ENCODE measurements at places on chromosomes 7 and 10.
A peak's percentile ranks its signal among the peaks of the same experiment; 100 is the strongest.

DNA sequence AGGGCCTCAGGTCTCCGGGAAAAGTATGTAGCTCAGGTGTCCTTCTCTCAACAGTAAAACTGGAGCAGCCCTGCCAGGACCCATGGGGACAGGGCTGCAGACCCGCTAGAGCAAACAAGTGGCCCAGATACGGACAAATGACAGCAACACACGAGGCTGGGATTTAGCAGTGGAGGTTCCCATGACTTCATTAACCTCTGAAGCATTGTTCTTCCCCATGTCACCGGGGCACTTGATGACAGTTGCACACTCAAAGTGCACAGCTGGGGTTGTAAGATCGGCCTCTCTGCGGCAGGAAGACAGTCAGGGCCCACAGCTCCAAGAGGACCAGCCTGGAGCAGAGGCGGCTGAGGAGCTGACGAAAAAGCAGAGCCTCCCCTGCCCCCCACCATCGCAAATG is 12.5 kb upstream of the PODXL start:
- no peak for DNase-seq

DNA sequence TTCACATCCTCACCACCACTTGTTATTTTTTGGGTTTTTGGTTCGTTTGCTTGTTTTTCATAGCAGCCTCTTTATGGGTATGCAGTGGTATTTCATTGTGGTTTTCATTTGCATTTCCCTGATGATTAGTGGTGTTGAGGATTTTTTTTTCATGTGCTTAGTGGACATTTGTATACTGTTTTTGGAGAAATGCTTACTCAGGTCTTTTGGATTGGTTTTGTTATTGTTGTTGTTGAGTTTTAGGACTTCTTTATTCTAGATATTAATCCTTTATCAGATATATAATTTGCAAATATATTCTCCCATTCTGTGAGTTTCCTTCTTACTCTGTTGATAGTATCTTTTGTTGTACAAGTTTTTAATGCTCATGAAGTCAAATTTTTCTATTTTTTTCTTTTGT is 42.8 kb downstream of the GAD2 start:
- no peak for DNase-seq

DNA sequence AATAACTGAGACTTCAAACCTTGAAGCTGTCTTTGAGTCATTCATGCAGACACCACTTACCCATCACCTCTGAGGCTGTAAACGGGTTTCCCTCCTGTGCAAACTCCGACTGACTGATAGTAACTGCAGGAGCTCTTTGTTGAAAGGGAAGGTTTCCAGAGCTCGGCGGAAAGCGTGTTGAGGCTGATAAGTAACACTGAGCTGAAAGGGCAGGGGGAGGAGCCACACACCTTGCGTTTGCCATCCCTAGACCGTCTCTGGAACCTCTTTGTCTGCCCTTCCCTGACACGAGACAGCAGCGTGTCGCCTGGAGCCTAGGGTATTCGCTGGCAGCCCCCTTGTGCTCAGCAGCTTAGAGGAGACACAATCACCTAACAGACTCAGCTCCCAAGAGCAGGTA is 134.0 kb downstream of the PAXIP1 start:
- DNase-seq, result no peak

DNA sequence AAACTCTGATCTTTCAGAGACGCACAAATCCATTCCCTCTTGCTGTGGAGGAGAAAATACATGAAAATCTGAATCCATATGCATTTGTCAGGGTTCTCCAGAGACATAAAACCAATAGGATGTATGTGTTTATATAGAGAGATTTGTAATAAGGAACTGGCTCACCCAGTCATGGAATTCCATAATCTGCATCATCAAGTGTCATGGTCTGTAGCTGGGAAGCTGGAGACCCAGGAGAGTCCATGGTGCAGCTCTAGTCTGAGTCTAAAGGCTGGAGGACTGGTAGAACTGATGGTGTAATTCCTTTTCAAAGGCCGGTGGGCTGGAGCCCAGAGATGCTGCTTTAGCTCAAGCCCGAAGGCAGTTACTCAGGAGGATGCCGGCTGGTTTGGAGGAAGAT is 134.0 kb downstream of the TCF7L2 start:
- no peak for DNase-seq

GRCh38 chr10:114548662-114549061 is 109.4 kb downstream of the ABLIM1 start:
- DNase-seq, result no peak

DNA sequence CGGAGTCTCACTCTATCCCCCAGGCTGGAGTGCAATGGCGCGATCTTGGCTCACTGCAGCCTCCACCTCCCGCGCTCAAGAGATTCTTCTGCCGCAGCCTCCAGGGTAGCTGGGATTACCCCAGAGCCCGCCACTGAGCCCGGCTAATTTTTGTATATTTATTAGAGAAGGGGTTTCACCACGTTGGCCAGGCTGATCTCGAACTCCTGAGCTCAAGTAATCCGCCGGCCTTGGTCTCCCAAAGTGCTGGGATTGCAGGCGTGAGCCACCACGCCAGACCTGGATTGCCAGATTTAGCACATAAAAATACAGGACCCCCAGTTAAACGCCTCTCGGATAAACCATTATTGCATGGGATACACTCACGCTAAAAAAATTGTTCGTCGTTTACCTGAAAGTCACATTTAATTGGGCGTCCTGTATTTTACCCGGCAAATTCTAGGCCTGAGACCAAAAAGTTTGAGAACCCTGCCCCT is 375 bp upstream of the GATAD1 start:
- DNase-seq, result peak; percentile 79

GRCh38 chr10:122864901-122865300 is 14.5 kb downstream of the FAM24B start:
- no peak for DNase-seq

GRCh38 chr7:137078781-137079180 is 210.3 kb downstream of the CHRM2 start:
- DNase-seq, result no peak

DNA sequence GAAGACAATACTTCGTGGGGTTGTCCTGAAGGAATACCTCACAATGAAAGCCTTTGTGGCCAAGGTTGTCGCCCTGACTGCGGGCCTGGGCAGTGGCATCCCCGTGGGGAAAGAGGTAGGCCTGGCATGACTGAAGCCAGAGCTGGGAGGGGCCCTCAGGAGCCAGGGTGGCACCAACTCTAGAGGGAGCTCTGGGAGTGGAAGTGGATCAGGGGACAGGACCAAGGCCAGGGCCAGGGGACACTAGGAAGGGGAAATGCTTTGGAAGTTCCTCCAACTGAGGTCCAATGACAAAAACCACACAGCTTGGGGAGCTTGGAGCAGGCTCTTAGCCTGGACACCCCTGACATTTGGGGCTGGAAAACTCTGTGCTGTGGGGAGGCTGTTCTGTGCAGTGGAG is 5.8 kb downstream of the CLCN1 start:
- DNase-seq, result no peak

DNA sequence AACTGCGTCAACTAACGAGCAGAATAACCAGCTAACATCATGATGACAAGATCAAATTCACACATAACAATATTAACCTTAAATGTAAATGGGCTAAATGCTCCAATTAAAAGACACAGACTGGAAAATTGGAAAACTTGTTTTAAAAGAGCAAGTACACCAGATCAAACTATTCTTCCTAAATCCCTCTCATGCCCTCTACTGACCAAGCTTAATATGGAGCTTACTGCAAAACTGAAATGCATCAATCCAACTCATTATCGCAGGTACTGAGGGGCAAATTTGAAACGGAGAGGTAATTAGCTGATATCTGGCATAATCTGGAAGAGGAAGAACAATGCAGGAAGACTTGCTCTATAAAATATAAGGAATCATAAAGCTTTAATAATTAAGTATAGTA is 1223.8 kb downstream of the NXPH1 start:
- no peak for DNase-seq

- no peak for DNase-seq
Observed at GRCh38 chr10:110456523-110457091, 41.1 kb upstream of the DUSP5 start.

DNA sequence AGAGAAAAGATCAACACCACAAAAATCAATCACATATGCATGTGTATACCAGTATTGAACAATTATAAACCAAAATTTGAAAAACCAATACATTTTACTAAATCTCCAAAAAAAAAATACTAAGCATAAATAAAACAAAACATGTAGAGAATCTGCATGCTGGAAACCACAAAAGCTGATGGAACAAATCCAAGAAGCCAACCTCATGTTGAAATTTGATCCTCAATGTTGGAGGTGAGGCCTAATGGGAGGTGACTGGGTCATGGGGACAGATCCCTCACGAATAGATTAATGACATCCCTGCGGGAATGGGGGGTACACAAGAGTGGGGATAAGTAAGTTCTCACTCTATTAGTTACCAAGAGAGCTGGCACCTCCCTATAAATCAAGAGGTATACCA is 82.5 kb downstream of the OAT start:
- DNase-seq, result no peak

- DNase-seq, result no peak
Observed at GRCh38 chr7:101590663-101591435, 38.2 kb downstream of the MYL10 start.

- DNase-seq, result no peak
Observed at GRCh38 chr10:1662438-1663025, 74.8 kb downstream of the ADARB2 start.

GRCh38 chr10:119651514-119652360 is 557 bp downstream of the BAG3 start:
- no peak for DNase-seq

- no peak for DNase-seq
Observed at GRCh38 chr7:90119178-90119971, 34.9 kb upstream of the STEAP1 start.

GRCh38 chr10:4429571-4429970 is 396.4 kb upstream of the AKR1E2 start:
- no peak for DNase-seq

DNA sequence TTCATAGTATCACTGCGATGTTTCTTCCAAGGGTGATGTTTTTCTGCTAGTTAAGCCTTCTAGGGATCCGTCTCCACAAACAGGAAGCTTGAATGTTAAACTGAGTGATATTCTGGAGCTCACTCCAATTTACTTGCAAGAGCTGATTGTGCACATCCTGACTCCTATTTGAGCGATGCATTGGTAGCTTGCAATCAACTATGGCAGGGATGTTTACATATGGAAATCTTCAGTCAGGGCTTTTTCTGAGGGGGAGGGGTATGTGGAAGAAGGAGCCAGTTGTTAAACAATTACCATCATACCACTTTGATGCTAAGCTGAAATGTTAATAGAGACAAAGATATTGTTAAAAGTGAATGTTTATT is 43.2 kb upstream of the NXPH1 start:
- no peak for DNase-seq

- DNase-seq, result peak; percentile 97
Observed at GRCh38 chr7:90816511-90817142, 220.5 kb downstream of the CDK14 start.

GRCh38 chr7:108479751-108480150 is 23.5 kb upstream of the NRCAM start:
- DNase-seq, result no peak
